ENCODE measurements at places on chromosomes 16 and 17.
A peak's percentile ranks its signal among the peaks of the same experiment; 100 is the strongest.

DNA sequence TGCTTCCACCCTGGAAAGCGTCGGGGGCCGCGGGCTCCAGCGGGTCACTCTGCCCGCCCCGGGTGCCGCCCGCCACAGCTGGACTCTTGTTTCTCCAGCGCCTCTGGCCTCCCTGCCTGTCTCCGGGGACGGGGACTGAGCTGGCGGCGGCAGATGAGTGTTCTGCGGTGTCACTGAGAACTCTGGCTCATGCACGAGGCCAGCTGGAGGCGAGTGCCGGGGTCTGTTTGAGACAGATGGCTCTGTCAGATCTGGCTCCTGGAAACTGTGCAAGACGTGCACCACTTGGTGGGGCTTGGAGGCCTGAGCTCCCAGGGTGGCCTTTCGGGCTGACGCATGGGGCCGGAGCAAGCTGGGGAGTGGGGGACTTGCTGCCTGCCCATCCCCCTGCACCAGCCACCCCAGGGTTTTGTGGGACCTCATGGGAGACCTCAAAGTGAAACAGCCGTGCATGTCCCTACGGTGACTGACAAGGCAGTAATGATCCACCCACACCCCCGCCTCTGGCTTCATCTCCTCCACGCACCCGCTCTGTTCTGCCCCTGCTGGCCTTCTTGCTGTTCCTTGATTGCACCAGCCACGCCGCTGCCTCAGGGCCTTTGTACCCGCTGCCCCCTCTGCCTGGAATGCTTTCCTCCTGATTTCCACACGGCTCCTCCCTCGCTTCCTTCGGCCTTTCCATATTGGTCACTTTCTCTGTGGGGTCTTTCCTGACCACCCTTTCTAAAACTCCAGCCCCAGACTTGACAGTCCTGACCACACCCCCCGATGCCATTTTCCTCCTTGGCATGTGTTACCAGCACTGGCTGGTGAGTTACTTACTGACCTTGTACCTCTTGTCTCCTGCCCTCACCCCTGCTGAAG is 174.9 kb upstream of the CIBAR2 start:
- DNase-seq, result peak; percentile 78

- DNase-seq, result no peak
Measured at GRCh38 chr17:77410470-77410869, 269.7 kb downstream of the SEC14L1 start.

DNA sequence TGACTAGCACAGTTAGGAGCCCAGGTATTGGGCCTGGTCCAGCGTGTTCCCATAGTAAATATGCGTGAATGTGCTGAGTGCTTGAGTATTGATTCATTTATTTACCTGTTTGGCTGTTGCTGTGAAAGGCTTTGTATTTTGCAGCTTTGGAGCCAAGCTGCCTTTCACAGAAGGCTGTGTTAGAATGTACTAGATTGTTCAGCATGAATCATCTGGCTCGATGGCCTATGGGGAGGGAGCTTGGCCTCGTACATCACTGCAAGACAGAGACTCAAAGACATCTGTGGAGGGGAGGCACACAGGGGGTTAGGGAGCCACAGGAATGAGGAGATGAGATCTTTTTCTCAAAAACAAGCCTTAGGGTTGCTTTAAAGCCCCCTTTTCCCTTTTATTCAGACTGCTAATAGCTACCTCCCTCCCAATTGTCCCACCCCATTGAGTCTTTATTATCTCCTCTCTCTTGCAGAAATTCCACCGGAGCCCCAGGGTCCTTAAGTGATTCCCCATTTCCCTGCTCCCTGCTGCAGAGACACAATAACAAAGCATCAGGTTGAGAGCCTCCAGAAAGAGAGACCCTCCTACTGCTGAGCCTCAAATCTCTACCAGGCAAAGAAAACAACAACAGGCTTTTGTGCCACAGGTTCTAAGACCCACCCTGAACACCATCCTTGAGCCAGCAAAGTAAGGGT is 307.2 kb downstream of the ABCC12 start:
- DNase-seq, result peak; percentile 27

- DNase-seq, result peak; percentile 14
Measured at GRCh38 chr16:79286646-79287423, 313.7 kb downstream of the MAF start.

DNA sequence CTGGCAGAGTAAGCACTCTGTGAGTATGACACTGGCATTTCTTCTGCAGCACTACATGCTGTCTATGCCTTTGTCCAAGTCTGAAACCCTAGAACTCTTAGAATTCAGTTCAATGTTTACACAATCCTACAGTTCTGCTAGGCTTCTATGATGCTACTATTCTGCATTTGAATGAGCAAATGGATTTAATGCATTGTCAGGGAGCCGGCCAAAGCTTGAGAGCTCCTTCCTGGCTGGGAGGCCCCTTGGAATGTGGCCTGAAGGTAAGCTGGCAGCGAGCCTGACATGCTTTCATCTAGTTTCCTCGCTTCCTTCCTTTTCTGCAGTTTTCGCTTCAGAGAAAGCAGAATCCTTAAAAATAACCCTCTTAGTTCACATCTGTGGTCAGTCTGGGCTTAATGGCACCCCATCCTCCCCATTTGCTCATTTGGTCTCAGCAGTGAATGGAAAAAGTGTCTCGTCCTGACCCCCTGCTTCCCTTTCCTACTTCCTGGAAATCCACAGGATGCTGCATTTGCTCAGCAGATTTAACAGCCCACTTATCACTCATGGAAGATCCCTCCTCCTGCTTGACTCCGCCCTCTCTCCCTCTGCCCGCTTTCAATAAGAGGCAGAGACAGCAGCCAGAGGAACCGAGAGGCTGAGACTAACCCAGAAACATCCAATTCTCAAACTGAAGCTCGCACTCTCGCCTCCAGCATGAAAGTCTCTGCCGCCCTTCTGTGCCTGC is at the start of gene CCL2:
CCL2 (plus strand) TSS at position 635 of the 730 bp plus-strand sequence; CDS start at position 700, 65 bp downstream.
- peak; percentile 29 for DNase-seq

DNA sequence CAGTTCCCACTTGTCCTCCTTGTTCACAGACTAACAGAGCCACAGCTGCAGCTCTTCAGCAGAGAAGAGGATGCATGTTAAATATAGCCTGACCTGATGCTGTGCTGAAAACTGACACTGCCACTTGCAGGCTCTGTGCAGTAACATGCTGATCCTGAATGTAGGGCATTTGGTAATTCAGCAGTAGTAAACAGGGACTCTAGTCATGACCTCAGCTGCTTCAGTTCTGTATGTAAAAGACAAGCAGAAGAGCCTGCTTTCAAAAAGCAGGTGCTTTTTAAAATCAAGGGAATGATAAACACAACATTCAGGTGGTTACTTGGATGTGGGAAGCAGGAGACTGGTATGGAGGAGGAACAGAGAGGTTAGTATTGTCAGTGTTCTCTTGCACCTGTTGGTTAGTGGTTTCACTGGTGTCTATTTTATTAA is 33.8 kb downstream of the ESRP2 start:
- no peak for DNase-seq

DNA sequence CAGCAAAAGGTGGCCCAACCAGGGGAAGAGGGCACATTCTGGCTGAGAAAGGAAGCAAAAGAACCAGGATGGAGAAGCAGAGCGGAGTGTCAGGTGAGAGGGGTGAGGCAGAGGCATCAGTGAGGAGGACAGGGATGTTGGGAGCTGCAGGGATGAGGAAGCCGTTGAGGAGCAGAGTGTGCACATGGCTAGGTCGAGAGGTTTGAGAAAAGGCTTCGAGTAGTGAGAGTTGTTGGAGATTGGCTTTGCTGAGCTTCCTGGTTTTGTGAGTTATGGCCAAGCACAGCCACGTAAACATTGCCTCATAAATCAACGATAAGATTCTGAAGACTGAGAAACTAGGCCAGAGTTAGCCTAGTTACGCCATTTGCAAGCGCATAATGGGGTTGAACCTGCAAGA is 26.9 kb downstream of the DNAH2 start:
- no peak for DNase-seq

DNA sequence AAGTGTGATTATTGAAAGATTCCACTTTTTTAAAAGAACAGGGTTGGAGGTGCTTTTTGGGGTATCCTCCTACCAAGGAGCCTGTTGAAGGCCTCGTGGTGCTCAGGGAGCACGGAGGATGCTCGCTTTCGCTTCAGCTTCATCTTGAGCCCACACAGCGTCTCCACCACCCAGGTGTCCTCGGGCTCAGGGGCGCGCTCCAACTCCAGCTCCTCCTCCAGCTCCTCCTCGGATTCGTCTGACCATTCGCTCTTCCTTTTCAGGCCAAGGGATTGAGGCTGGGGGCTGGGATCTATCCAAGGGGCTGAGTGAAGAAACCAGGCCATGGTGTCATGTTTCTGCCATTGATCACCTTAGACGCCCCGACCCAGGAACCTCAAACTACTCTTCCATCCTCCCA is 1.2 kb downstream of the SPDYE4 start:
- no peak for DNase-seq

GRCh38 chr17:78409191-78409928 is 30.9 kb downstream of the PGS1 start:
- no peak for DNase-seq

GRCh38 chr17:39143552-39144093 is 7.8 kb downstream of the PLXDC1 start:
- DNase-seq, result no peak

- DNase-seq, result no peak
Measured at GRCh38 chr17:80948976-80949450, 42.6 kb upstream of the CHMP6 start.

- no peak for DNase-seq
Measured at GRCh38 chr17:55144518-55144917, 120.2 kb upstream of the HLF start.

DNA sequence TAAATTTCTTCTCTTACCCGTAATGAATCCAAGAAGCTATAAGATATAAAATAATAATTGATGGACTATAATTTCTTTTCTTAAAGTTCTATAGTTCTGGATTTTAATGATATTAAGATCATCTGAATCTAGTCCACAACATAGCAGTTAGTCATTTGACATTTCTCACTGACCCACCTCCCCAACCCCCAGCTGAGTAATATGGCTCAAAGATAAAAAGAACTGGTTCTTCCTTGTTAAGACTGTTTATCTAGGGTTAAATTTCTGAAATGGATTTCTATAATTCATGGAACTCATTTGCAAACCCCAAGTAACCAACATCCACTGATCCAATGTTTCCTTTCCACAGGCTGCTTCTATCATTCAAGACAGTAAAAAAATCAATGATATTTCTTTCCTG is 133.9 kb upstream of the SOX9 start:
- no peak for DNase-seq

- DNase-seq, result no peak
Measured at GRCh38 chr17:35021520-35022380, 41.4 kb downstream of the LIG3 start.

DNA sequence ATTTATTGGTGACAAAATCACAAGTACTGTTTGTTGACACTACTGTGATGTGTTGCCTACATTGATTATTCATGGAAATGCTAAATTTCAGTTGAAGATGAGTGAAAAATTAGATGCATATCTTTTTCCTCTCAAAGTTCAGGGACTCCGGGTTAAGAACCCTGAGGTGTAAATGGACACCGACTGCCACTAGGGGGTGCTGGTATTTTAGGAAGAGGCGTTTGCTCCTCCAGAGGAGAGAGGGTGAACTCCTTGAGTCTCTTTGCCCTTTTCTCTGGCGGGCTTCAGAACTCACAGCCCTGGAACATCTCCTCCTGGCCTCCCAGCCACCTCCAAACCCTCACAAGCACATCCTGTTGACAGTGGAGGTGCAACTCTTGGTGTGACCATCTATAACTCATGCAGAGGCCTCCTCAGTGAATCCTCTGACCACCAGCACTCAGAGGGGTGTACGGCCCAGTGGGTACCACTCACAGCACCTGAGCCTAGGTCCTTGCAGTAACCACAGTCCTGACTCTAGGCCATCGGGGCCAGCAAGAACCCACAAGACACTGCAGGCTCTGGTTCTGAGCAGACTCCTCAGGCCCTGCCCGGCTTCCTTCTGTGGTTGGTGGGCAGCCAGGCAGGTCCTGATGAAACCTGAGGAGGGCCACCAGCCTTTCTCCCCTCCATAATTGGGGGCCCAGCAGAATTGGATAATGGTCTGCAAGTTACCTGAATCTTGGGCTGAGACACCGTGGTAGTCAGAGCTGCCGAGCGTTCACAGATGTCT is 26.2 kb upstream of the PIK3R5 start:
- no peak for DNase-seq

DNA sequence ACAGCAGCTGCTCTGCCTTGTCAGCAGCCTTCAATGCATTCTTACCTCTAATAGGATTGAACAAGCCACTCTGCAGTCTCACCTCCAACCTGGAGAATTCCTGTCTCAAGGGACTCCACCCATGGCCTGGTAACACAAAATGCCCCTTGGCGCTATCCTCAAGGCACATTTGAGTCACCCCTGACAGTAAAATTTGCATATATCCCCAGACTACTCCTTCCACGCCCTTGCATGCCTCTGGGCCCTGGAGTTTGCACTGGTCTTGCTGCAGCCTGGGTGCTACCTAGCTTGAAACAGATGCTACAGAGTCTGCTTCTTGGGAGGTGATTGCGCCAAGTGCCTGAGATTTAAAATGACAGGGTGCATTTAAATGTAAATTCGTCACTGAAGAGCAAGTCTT is 391.4 kb upstream of the MAF start:
- no peak for DNase-seq

- no peak for DNase-seq
Measured at GRCh38 chr16:11431915-11432465, 86.7 kb downstream of the RMI2 start.

GRCh38 chr17:48843187-48843900 is 12.5 kb downstream of the CALCOCO2 start:
- DNase-seq, result no peak

DNA sequence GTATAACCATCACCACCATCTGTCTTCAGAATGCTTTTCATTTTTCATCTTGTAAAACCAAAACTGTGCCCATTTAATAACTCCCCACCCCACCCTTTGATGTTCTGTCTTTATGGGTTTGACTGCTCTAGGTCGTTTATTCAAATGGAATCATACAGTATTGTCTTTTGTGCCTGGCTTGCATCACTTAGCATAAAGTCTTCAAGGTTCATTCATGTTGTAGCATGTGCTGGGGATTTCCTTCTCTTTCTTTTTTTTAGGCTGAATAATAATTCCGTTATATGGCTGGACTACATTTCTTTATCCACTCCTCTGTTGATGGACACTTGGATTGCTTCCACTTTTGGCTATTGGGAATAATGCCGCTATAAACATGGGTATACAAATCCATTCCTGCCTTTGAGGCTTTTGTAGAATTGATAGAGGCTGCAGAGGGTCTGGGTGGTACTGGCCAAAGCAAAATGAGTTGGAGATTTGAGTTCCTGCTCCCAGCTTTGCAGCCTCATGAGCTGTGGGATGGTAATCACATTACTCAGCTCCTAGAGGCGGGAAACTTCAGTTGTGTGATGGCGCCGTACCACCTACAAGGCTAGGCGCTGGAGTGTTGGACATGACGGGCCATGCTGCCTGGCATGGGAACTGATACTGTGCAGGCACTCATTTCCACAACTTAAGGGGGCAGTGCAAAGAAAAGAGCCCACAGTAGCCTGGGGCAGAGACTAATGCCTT is 64.8 kb downstream of the CLEC16A start:
- no peak for DNase-seq

- no peak for DNase-seq
Measured at GRCh38 chr17:419073-419735, 66.6 kb upstream of the RPH3AL start.

DNA sequence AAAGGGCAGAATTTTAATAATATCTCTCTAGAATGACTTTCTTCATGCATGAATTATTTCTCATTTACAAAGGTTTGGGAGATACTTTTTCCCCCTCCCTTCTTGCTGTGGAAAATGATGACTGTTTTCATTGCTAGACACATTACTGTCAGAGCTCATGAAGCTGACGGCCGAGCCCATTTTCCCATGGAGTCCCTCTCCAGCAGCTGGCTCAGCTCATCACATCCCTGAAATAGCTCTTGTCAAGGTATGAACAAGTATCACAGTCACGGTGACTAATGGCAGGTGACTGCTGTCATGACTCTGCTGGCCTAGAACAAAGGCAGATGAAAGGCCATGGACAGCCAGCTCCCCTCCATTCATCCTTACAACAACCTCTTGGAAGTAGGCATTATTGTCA is 208.1 kb downstream of the ABCC12 start:
- DNase-seq, result no peak

All from occipital lobe (tissue), 3 donors.